ENCODE measurements at places on chromosomes 16 and 17.

DNA sequence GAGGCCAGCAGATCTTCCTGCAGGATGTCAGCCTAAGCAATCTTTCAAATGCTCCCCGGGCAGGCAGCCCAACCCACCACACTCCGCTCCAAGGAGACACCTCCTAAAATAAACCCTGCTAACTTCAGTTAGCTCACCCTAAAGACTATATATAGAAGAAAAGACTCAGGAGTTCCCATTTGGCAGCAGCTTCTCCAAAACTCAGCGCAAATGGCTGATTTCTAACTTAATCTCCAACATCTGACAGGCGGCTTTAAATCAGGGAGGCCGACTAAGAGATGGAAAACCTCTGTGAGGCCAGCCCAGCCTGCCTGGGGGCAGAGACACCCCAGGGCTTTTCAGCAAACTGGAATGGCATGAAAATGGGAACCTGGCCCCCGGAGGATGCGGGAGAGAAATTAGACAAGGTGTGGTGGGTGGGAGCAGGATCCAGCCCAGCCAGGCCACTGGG lies 91.6 kb downstream of the XYLT1 start:
- no peak for DNase-seq

GRCh38 chr16:90016339-90016950 lies 2.8 kb downstream of the DBNDD1 start:
- no peak for DNase-seq

DNA sequence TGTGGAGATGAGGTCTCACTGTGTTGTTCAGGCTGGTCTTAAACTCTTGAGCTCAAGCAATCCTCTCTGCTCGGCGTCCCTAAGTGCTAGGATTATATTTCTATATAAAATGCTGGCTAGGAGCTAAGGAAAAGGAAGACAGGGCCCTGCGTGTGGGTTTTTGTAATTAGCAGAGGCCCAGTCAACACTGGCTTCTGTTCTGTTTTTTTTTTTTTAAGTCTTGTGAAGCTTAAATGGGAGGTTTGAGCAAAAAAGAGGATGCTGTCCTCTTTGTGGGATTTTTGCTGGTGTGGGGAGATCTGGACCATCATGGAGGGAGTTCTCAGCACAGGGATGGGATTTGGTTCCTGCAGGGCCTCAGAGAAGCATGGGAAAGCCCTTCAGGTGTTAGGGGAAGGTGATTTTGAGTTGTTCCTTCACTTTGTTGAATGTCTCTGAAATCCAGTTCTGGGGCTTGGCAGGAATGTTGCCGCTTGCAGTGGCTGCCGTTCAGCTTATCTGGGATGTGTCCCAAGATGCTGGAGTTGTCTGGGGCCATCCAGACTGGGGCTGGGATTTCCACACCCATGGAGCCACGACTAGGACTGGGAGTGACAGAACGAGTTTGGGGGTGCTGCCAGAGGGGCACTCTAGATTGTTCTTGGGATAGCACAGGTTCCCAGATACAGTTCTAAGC lies 4.2 kb downstream of the PYCARD start:
- DNase-seq: no peak

DNA sequence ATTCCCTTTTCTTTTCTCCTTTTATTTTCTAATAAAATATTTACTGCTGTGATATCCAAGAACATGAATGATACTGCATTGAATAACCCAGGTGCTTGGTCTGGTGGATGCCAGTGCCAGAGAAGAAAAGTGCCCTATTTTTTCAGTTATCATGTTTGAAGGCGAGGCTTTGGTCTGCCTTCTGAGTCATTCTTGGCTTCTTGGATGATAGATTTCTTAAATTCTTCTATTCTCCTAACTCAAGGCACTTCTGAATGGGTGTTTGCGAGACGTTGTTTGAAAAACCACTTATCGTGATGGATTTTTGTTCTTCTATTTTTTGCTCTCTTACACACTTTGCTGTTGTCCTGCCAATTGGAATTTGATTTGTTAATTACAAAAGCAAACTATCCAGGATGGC lies 66.7 kb downstream of the FTO start:
- DNase-seq: no peak

- DNase-seq: no peak
Observed at GRCh38 chr17:17684906-17685774, 3.9 kb downstream of the RAI1 start.

GRCh38 chr17:80885947-80886582 lies 105.6 kb upstream of the CHMP6 start:
- no peak for DNase-seq

DNA sequence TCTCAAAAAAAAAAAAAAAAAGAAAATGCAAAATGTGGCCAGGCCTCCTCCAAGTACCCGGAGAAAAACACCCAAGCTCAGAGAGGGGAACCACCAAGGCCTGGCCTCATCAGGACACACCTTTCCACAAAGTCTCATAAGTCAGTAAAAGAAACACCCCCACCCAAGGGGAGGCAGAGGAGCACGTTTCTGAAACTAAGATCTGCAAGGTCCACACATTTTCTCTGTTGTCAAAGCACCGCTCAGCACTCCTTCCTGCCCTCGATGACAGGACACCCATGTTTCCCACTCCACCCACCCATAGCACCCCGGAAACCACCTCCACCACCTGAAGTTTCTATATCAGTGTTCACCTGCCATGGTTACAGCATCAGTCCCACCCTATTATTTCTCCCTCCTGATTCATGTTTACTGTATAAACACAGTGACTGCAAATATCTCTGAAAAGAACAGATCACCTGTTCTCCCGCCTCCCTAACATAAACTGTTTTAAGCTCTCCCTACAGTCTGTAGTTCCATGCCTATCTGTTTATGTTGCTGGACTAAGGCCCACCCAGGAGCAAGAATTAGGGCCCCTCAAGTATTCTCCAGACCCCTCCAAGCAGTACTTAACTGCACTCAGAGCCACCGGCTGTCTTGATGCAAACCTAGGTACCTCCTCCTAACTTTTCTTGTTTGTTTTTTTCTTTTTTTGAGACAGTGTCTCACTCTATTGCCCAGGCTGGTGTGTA lies 2.0 kb downstream of the CORO7 start:
- peak; percentile 59 for DNase-seq

DNA sequence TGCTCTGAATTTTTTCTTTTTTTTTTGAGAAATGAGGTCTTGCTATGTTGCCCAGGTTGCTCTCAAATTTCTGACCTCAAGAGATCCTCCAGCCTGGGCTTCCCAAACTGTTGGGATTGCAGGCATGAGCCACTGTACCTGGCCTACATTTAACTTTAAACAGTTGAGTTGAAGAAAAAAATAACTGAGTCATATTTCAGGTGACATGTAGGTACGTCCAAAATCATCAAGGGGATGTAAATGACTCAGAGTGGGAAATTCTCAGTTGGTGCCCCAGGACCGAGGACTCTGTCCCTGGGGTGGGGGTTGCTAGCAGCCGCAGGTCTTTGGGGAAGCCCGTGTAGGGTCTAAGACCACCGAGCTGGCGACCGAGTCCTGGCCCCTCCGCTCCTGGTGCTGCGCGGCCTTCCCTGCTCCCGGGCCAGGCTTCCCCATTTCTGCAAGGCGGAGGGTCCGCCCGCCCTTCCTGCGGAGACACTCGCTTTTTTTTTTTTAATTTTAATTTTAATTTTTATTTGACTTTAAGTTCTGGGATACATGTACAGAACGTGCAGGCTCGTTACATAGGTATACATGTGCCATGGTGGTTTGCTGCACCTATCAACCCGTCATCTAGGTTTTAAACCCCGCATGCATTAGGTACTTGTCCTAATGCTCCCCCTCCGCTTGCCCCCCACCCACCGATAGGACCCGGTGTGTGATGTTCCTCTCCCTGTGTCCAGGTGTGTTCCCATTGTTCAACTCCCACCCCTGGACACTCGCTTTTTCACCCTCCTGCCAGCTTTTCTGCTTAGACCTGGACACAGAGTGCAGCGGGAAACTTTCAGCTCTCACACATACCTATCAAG lies 12.7 kb upstream of the N4BP1 start:
- DNase-seq: no peak

DNA sequence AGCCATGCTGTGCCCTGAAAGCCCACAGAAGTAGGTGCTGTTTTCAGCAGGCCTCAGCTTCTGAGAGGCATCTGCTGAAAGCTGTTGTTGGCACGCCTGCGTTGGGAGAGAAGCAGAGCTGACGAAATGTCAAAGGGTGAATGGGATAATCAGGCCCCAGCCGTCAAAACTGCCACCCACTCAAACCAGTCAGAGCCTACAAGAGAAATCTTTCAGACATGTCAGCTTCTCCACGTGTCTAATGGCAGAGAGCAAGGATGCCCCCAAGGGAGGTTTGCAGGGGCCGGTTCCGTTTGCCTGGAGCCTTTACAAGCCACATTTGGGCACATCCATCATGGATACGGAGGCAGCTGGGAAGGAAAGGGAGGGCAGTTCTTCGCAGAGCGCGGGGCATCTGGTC lies 568.2 kb upstream of the EEF2KMT start:
- DNase-seq: no peak

GRCh38 chr17:30333503-30334360 lies at the start of gene TMIGD1:
TSS of gene TMIGD1 (minus strand) at chr17:30334057. CDS start at chr17:30332133, 1,924 bp downstream.
- no peak for DNase-seq

DNA sequence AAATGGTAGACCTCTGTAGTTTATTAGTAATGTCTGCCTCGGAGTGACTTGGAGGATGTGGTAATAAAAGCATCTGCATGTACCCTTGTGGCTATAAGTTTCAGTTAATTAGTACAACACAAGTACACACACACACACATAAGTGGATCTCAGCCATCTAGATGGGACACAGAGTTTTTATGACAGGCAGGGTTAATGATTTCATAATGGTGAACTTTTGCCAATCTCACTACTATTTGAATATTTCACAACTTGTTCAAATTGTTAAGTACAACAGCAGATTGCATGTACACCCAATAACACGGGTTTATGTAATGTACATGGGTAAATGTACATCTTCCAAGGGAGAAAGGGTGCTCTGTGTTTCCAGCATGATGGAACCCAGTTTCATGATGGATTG lies 511.3 kb upstream of the HSBP1 start:
- no peak for DNase-seq

- no peak for DNase-seq
Observed at GRCh38 chr17:46984341-46984740, 5.3 kb upstream of the RPRML start.

DNA sequence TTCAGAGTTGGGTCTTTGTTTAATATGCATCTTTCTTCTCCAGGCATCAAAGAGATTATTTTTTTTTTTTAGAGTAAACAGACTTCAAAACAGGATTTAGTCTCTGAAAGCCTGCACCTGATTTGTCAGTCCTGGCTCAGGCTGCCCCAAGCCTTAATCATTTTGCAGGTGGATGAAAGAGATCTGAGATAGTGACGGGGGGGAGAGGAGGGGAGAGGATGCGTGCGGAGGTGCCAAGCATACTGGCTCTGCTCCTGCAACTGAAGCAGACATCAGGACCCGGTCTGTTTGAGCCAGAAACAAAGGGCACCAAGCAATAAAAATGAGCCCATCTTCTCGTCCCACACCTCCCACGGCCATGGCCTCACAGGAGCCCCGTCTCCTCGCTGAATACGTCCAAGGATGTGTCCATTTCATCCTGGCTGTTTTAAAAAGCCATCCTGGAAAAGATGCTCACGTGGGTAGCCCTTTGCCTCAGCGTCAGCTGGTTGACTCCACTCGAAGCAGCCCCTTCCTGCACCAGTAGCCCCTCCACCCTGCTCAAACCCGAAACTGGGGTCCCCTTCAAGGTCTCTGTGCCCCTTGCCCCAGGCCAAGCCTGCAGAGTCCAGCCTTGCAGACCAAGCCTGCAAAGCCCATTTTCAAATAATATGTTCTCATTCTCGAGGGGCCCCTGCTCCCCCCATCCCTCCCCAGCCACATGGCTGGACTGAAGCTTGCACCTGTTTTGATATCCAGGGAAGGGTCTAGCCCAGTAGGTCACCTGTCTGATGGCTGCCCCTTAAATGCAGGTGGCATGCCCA lies 84.8 kb upstream of the TNRC6C start:
- peak; percentile 38 for DNase-seq

- no peak for DNase-seq
Observed at GRCh38 chr17:80695979-80696378, 151.3 kb downstream of the RPTOR start.

DNA sequence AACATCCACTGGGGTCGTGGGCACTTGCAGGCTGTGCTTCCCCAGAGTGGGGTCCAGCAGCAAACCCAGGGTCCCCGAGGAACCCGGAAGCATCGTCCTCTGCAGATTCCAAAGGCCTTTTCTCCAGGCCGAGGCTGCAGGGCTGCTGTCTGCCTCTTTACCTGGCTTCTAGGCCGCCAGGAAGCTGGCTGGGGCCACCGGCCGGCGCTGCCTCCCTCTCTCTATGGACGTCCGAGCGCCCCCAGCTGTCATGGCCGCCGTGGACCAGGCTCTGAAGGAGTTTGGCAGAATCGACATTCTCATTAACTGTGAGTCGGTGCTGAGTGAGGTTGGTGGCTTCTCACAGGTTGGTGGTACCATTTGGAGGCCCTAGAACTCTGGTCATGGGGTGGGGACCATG lies 5.6 kb downstream of the DECR2 start:
- DNase-seq: no peak

- DNase-seq: no peak
Observed at GRCh38 chr16:76446251-76446650, 169.1 kb downstream of the CNTNAP4 start.

GRCh38 chr16:88383401-88384221 lies 852 bp downstream of the ZNF469 start:
- DNase-seq: no peak
